Omental fat pad (tissue), 4 donors: ENCODE measurements at places on chromosomes 12 and 14.

GRCh38 chr12:120235369-120236323, 29.9 kb downstream of the PXN start:
- no peak for DNase-seq

GRCh38 chr12:3565985-3566384, 75.0 kb downstream of the PRMT8 start:
- no peak for DNase-seq

GRCh38 chr14:63290741-63291430, 27.8 kb downstream of the GPHB5 start:
- DNase-seq: no peak

GRCh38 chr12:27324530-27324929, 8.1 kb upstream of the BMAL2 start:
- no peak for DNase-seq

- no peak for DNase-seq
Observed at GRCh38 chr12:63196168-63196567, 45.2 kb upstream of the AVPR1A start.

GRCh38 chr14:100589760-100590469, 2.7 kb upstream of the BEGAIN start:
- no peak for DNase-seq

DNA sequence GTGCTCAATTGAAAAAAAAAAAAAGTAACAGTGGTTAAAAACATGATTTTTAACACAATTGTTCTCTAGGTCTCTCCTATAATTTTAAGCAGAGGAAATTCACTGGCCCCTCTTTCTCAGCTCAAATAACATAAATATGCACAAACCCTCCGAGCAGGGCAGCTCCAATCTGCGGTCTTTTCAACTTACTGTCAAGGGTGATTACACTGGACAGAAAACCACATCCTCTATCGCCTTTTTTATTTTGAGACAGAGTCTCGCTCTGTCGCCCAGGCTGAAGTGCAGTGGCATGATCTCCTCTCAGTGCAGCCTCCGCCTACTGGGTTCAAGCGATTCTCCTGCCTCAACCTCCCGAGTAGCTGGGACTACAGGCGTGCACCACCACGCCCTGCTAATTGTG, 16.5 kb upstream of the GABARAPL1 start:
- DNase-seq: no peak

DNA sequence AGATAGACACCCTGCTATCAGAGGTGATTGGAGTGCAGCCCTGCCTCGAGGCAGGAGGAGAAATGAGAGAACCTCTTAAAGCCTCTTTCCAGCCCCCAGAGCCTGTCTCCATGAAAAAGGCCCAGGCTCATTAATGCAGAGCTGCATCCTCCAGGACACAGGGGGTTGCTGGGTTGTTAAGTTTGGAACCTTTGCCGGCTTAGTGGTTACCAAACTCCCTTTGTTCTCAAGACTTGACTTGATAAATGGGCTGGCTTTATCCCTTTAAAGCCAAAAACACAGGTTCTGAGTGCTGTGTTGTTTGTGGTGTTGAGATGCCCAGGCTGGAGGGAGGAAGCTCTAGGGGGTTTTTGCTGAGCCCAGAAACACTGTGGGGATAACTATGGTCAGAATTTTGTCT, 71.0 kb downstream of the DAD1 start:
- DNase-seq: no peak

DNA sequence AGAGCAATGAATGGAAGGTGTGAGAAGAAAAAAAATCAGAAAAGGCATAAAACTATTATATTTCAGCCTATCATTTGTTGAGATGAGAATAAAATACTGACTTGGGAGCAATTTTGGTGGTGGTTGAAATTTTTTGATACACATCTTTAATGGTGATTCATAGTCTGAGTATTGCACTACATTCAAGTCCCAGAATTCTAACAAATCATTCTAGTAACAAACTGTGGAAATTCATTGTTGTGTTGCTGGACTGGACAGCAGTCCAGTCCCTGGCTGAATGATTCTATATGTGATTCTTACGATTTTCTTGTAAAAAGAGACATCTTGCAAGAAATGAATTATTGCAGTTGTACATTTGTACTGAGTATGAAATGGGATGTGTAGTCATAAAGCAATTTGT, 268.6 kb downstream of the TRHDE start:
- no peak for DNase-seq

DNA sequence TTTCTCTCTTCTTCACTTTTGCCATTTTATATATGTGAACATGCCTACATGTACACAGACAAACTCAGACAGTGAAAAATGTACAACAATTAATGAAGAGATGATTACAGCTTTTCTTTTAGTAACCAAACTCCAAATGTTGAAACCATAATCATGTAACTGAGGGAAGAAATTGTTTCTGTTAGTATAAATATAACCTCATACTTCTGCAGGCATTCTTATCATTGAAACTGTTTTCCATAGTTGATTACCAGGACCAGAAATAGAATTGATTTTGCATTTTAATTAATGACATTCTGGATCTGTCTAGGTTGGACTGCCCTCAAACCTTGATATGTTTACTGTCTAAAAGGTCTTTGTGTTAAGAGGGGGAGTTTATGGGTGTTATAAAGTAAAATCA, 3.2 kb downstream of the ANO4 start:
- no peak for DNase-seq

DNA sequence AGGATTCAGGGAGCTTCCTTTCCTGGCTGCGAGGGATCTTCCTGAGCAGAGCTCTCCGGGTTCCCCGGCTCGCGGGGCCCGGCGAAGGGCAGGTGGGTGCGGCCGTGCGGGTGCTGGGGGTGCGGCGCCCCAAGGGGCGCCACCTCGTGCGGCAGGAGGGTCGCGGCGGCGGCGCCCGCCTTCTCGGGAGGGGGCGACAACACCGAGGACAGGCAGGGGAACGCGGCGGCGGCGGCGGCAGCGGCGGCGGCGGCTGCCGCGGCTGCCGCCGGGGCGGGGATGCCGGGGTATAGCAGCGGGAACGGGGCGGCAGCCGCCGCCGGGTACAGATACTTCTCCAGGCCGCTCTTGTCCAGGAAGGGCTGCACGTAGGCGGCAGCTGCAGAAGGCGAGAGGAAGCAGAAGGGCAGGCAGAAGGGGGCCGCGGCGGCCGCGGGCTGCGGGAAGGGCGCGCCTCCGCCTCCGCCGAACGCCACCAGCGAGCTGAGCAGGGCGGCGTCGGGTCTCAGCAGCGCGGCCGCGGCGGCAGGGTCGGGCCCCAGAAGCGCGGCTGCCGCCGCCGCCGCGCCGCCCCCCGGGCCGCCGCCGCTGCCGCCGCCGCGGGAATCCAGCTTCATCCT, 2.7 kb downstream of the BHLHE41 start:
- no peak for DNase-seq

- DNase-seq: no peak
Observed at GRCh38 chr14:54354096-54354495, 42.7 kb upstream of the CDKN3 start.

- DNase-seq: peak; percentile 33
Observed at GRCh38 chr12:128259556-128260070, 7.4 kb upstream of the TMEM132C start.

- DNase-seq: no peak
Observed at GRCh38 chr12:104172570-104172947, 34.5 kb upstream of the NFYB start.

DNA sequence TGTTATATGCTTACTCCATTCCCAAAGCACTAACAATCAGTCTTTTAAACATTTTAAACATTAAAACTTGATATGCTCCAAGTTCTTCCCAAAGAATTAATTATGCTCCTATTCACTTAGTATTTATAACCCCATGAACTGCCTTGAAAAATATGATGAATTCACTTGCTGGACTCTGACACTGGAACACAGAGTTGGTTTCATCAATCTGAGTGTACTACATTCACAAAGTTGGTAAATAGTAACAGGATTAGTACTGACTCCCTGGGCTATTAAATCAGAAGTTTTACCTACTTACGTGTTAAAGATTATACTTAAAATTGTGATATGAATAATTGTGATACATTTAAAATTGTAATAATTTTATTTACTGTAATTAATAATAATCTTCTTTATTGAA, 17.3 kb upstream of the MYF6 start:
- no peak for DNase-seq

DNA sequence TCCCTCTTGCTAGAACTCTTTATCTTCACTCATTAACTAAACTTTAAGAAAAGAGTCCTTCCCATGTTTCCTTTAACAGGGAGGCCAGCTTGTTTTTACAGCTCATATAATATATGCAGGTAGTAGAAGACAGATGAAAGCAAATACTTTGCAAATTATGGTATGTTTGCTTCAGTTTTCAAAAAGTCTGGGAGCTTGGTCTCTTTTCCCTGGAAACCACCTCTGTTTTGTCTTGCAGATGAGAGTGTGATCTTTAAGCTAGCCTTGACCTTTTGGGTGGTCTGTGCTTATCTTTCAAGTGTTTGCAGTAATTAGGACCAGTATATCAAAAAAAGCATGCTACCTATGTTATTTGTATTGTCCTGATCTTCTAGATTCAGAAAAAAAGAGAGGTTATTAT, 62.7 kb downstream of the ERC1 start:
- DNase-seq: no peak

DNA sequence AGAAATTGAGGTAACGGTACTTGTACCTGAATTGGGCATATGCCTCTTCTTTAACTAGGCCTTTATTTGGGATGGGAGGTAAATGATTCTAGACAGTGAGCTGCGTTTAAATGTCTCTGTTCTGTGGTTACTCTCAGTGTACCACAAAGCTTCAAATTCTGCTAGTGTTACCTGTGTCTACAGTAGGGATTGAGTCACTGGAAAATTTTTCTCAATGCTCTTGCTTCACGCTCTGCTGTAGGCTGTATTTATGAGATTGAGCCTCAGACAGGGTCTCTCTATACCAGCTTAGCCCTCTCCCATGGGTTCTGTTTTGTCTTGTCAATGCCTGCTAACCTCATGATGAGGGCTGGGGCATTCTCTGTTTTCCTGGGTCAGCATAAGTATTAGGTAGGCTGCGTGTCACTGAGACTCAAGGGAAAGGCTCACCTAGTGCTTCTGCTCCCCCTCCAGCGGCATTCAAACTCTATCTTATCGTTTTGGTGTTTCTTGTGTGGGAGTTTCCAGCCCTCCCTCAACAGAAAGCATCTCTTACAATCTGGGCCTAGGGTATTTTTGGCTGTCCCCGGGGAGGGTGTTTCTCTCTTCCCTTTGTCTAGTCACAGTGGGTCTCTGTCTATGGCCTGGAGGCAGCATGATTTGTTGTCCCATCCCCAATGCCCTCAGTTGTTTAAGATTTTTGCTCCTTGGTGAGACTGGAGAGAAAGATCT, 285.8 kb downstream of the ADGRD1 start:
- no peak for DNase-seq

- no peak for DNase-seq
Observed at GRCh38 chr14:103716091-103716801, 636 bp downstream of the ZFYVE21 start.

DNA sequence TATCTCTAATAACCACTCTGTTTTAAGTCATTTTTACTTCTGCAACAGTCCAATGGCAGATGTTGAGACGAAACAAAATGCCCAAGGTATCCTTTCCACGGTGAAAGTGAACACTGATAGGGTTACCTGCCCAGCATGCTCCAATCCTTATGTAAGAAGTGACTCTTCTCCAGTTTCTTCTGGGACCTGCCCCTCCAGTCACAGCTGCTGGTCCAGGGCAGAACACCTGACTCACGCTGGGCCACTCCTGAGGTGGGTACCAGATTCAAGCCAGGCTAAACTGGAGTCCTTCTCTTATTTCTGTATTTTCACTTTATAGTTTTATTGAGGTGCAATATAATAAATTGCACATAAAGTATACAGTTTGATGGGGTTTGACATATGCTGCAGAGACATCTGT, 16.7 kb downstream of the NT5DC3 start:
- DNase-seq: no peak

DNA sequence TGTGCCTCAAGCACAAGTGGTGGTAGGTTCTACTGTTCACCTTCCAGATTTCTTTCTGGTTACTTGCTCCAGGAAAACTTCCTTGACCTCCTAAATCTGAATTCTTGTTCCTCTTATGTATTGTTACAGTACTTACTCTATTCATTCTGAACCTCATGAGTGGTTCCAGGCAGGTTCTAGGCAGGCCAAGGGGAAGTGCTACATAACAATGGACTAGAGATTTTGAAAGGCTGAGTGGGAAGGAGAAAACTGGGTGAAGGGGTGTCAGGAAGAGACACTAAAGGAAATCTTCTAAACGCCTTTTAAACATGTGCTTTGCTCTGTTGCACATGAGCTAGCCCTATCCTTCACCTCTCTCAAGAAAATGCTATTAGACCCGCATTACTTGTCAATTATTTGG, 1.6 kb downstream of the YARS2 start:
- no peak for DNase-seq

GRCh38 chr14:35390577-35391387, 13.8 kb downstream of the NFKBIA start:
- no peak for DNase-seq

DNA sequence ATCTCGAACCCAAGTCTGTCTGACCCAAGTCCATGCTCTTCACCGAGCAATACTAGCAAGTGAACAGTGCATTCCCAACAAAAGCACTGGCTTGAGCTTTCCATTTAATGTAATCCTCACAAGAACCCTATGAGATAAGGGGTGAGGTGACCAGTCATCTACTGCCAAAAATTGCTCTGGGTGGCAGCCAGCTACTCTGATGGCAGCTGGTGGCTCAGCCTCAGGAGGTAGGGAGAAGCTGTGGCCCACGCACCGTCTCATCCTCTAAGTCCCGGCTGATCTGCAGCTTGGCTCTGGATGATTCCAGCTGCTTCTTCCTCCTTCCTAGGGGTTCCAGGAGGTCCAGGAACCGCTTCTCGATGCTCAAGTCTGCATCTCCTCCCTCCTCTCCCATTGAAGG, 75.2 kb downstream of the PLEKHG3 start:
- no peak for DNase-seq

DNA sequence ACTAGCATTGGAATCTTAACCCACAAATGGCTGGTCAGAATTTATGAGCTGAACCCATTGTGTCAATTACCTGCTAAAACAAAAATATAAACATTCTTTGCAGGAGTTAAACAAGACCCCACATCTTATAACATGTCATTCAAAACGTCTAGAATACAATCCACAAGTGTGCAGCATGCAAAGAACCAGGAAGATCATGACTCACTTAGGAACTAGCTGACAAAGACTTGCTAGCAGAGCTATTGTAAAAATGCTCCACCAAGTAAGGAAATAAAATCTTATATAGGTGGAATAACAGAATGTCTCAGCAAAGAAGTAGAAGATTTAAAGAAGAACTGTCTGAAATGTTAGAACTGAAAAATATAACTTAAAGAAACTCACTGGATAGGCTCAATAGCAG, 26.5 kb upstream of the POC1B start:
- DNase-seq: no peak

GRCh38 chr12:62720661-62721330, 214.2 kb downstream of the PPM1H start:
- no peak for DNase-seq

DNA sequence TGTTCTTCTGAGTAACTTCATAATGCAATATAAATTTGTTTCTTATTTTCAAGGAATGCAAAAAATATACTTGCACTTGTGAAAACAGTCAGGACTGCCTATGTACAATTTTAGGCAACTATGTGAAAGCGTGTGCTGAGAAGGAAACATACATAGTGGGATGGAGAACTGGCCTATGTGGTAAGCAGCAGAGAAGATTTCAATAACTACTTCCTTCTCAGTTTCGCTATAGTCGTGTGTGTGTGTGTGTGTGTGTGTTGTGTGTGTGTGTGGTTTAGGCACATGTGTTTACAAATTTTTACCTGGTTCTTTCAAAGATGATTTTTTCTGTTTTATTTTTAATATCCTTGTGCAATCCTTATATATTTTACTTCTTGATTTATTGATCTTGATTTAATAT, 211.8 kb downstream of the LRRK2 start:
- DNase-seq: no peak
